ENCODE measurements at places on chromosomes 13 and 19.

- no peak overlapping the region for H3K27ac ChIP-seq
- peaks cover 19% of the 10 kb centered on the region for H3K27me3 ChIP-seq
- H3K36me3 ChIP-seq = no peaks in the 10 kb centered on the region
These were observed 98.4 kb downstream of the ANKRD10 start for GRCh38 chr13:110816500-110816899.

DNA sequence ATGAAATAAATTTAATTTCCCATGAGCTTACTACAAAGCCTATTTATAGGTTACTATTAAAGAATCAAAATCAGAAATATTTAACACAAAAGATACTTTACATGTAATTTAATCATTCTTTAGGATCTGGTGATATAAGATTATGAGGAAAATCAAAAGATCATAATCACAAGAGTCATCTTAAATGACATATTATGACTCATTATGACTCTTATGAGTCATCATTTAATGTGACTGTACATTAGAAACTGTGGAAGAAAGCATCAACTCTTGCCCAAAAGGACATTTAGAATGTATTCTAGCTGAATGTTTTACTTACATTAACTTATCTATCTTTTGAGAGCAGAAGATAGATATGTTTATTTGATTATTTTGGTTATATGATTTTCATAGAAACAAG is 458.6 kb downstream of the DCT start:
- peaks cover 8% of the 10 kb centered on the region for H3K4me1 ChIP-seq
- H3K36me3 ChIP-seq = no peaks in the 10 kb centered on the region
- no peak for DNase-seq
- peaks cover 33% of the 10 kb centered on the region for H3K27me3 ChIP-seq
- H3K27ac ChIP-seq = no peak overlapping the region

DNA sequence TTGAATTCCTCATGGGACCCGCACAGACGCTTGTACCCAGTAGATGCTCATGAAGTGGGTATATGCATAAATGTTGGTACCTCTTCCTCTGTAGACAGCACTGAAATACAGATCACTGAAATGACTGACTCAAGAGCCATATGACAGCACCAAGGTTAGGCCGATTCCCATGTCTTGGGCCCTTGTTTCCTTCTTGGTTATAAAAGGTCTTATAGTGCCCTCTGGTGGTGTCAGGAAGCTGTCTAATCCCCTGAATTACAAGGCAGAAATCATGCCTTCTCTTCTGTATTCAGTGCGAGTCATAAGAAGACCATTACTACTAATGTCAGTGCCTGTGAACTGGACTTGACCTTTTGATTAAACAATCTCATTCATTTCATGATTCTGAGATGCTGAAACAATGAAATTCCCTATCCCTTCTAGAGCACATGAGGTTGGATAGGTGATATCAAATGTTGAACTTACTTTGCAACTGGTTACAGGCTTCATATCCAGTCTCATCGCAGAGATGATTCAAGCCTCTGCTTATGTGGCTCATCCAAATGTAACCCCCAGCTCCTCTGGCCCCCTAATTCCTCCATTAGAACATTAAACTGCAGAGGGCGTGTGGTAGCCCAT is 59.7 kb downstream of the SPATA13 start:
- DNase-seq = no peak
- peaks cover 11% of the 10 kb centered on the region for H3K36me3 ChIP-seq
- H3K27me3 ChIP-seq = no peaks in the 10 kb centered on the region
- no peak overlapping the region for H3K27ac ChIP-seq
- H3K4me1 ChIP-seq = peaks cover 39% of the 10 kb centered on the region

DNA sequence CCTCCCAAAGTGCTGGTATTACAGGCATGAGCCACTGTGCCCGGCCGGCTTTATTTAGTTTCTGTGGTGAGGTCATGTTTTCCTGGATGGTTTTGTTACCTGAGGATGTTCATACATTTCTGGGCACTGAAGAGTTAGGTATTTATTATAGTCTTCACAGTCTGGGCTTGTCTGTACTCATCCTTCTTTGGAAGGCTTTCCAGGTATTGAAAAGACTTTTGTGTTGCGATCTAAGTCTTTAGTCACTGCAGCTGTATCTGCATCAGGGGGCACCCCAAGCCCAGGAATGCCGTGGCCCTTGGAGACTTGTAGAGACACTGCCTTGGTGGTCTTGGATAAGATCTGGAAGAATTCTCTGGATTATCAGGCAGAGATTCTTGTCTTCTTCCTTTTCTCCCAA is 12.8 kb downstream of the BLOC1S3 start:
- peaks cover 3% of the 10 kb centered on the region for H3K4me1 ChIP-seq
- no peak overlapping the region for H3K27ac ChIP-seq
- H3K4me3 ChIP-seq = no peak overlapping the region

DNA sequence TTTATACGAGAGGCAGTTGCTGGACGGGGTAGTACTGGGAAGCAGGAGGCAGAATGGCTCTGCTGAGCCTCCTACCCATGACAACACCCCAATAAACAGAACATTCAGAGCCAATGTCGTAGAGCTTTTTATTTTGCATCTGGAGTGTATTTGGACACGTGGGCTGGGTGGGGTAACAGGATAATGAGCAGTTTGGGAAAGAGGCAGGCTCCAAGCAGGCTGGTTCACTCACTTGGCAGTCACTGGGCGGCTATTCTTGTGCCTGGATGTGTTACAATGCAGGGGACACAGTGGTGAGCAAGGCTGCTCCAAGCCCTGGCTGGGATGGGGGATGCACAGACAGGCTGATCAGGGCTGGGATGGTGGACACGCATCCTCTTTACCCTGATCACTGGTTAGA is 9.5 kb downstream of the ACTMAP start:
- DNase-seq = no peak
- no peaks in the 10 kb centered on the region for H3K27me3 ChIP-seq
- no peak overlapping the region for H3K4me3 ChIP-seq
- peaks cover 36% of the 10 kb centered on the region for H3K36me3 ChIP-seq
- no peak overlapping the region for H3K27ac ChIP-seq

GRCh38 chr13:40502236-40502635 is 164.2 kb downstream of the FOXO1 start:
- H3K27ac ChIP-seq = no peak overlapping the region
- peaks cover 41% of the 10 kb centered on the region for H3K4me1 ChIP-seq
- no peak for DNase-seq
- no peaks in the 10 kb centered on the region for H3K36me3 ChIP-seq

DNA sequence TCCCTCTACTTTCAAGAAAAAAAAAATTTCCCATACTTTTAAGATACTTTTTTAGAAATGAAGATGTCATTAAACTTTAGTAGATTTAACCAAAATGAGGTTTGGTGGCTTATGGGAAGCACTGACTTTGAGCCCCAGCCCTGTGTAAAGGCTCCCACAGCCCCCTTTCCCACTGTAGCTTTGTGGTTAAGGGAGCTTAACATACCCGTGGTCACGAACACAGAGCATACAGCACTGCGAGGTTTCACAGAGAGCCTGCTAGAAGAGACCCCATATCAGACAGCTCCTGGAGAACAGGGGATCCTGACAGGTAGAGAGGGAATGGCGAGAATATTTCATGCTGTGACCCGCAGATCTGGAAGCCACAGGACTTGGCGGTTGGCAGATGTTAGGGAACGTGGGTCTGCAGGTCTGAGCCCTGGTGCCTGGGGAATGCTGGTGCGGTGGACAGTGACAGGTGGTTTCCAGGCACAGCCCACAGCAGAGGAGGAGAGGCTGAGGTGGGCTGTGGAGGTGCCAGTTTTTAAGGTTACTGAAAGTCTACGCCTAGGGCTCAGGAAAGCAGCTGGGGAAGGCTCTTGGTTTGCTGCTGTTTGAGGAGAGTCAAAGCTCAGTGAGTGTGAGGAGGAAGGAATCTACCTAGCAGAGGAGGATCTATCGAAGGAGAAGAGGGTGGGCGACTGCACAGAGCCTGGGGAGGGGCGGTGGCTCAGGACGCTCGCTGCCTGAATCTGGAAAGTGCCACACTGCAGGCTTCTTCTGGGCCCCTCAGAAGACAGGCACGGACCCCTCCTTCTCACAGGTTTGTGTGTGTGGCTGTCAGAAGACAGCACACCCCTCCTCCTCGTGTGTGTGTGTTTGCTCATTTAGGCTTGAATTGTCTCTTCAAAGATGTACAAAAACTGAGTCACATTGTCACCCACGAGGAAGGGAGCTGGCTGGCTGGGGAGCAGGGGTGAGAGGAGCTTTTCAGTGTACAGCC is 49.9 kb downstream of the SLC7A9 start:
- H3K27ac ChIP-seq = no peak overlapping the region
- H3K27me3 ChIP-seq = peaks cover 10% of the 10 kb centered on the region
- H3K36me3 ChIP-seq = no peaks in the 10 kb centered on the region
- peaks cover 12% of the 10 kb centered on the region for H3K4me1 ChIP-seq
- no peak overlapping the region for H3K4me3 ChIP-seq

DNA sequence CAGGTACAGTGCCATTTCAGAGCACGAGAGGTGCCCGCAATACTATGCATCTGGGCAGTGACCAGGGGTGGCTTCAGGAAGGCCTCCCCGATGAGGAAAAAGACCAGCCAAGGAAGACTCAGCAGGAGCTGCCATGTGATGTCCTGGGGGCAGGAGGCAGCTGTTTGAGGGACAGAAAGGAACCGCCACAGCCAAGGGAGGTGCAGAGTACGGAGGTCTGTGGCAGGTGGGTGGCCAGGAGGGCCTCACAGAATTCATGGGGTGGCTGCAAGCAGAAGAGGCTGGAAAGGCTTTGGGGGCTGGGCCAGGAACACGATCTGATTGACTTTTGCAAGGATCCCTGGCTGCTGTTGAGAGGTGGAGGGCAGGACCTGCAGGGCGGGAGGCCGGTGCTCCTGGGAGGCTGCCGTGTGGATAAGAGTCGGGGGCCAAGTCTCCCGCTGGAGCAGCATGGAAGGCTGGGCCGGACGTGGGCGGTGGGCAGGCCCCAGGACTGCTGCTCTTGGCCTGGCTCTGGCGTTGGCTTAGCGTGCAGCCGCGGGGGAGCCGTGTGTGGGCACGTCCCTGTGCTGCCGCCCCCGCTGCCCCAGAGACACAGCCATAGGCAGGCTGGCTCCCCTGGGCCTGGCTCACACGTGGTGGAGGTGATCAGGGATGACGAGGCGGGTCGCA is 29.1 kb downstream of the CEBPA start:
- H3K36me3 ChIP-seq = no peaks in the 10 kb centered on the region
- no peak for DNase-seq
- H3K4me1 ChIP-seq = peaks cover 8% of the 10 kb centered on the region
- no peak overlapping the region for H3K27ac ChIP-seq
- no peak overlapping the region for H3K4me3 ChIP-seq

DNA sequence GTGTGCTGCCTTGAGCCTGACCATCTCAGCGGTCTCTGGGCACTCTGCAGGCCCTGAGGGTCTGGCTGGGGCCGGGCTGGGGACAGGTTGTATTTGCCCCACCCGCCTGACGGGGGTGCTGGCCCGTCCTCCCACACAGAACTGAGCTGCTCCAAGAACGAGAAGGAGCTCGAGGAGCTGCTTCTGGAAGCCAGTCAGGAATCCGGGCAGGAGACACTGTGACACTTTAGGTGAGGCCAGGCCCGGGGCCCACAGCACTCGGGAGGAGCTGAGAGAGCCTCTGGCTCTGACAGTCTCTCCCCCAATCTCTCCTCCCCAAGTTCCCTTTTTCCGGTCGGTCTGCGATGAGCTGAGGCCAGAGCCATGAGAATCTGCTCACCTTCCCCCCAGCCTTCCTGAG is 14.5 kb downstream of the NKPD1 start:
- peaks cover 2% of the 10 kb centered on the region for H3K27me3 ChIP-seq
- no peak overlapping the region for H3K27ac ChIP-seq
- DNase-seq = no peak
- peaks cover 34% of the 10 kb centered on the region for H3K36me3 ChIP-seq

DNA sequence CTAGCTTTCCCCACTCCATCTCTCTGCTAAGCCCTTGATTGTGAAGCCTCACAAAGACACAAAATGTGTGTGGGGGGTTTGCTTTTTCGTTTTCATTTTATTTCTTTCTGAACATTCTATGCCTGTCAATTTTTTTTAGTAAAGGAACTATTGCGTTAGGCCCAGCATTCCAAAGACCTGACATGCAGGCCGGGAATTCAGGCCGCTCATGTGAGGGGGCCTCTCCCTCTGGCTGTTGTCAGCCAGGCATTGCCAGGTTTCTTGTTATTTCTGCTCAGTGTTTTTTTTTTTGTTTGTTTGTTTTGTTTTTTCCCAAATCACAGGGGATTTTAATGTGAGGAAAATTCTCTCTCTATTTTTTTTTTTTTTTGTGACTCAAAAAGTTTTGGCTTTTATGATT is 10.3 kb upstream of the MEDAG start:
- H3K4me3 ChIP-seq = no peak overlapping the region
- H3K4me1 ChIP-seq = peaks cover 22% of the 10 kb centered on the region
- DNase-seq = no peak
- no peaks in the 10 kb centered on the region for H3K36me3 ChIP-seq
- peaks cover 55% of the 10 kb centered on the region for H3K27me3 ChIP-seq

DNA sequence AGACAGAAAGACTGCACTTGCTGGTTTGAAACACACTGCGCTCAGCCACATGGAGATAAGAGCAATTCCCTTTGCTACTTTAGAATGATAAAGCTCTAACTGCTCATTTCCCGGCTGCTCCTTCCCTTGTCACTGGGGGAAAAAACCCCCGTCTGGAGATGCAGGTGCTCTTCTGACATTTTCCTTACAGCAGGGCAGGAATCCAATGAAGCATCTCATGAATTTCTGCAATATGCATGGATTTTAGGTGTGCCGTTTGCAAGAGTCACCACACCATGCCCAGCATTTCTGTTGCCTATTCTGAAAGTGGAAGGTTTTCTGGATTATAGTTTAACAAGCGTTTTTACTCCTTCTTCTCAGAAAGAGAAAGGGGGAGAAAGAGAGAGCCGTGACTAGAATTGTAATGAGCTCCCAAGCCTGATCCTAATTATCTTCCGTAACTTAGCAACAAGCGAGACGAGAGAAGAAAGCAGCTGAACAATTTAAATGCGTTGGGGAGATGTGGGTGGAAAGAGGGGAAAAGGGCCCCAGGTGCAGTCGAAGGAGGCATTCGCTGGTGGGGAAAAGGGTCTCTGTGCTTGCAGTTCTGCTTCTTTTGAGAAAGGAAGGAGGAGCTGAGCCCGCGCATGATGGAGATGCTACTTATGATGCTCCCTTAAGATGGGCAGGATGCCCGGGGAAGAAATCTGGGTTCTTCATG is 76.6 kb upstream of the SPATA13 start:
- H3K27me3 ChIP-seq = peaks cover 12% of the 10 kb centered on the region
- H3K4me1 ChIP-seq = no peaks in the 10 kb centered on the region
- H3K27ac ChIP-seq = no peak overlapping the region
- H3K36me3 ChIP-seq = no peaks in the 10 kb centered on the region
- no peak for DNase-seq

GRCh38 chr19:12891553-12892021 is 627 bp downstream of the GCDH start:
- DNase-seq = no peak
- H3K36me3 ChIP-seq = peaks cover 47% of the 10 kb centered on the region
- H3K4me3 ChIP-seq = peak overlapping the region; percentile 99
- H3K4me1 ChIP-seq = peaks cover 25% of the 10 kb centered on the region
- H3K27ac ChIP-seq = peak overlapping the region; percentile 97
- H3K27me3 ChIP-seq = no peaks in the 10 kb centered on the region

GRCh38 chr13:94677799-94678198 is 34.5 kb downstream of the SOX21 start:
- no peaks in the 10 kb centered on the region for H3K36me3 ChIP-seq
- no peak for DNase-seq
- no peaks in the 10 kb centered on the region for H3K4me1 ChIP-seq
- no peak overlapping the region for H3K27ac ChIP-seq
- H3K4me3 ChIP-seq = no peak overlapping the region

GRCh38 chr19:1605236-1606137 is at the start of gene UQCR11:
UQCR11 (minus strand) TSS chr19:1605462; CDS start chr19:1605409, 53 bp downstream.
- H3K4me3 ChIP-seq = peak within 1 kb of the TSS; percentile 84
- DNase-seq = peak; percentile 94
- peaks cover 59% of the 10 kb centered on the region for H3K4me1 ChIP-seq
- H3K27ac ChIP-seq = peak within 1 kb of the TSS; percentile 98
- H3K36me3 ChIP-seq = peaks cover 47% of the 10 kb centered on the region
- no peaks in the 10 kb centered on the region for H3K27me3 ChIP-seq

Measured in activated T-cell treated with anti-CD3 and anti-CD28 coated beads, Interleukin-2, amount 50 U/mL, for 24 hours (primary cell).